Fibroblast of skin of abdomen (primary cell): ENCODE measurements at places on chromosomes 16 and 17.

DNA sequence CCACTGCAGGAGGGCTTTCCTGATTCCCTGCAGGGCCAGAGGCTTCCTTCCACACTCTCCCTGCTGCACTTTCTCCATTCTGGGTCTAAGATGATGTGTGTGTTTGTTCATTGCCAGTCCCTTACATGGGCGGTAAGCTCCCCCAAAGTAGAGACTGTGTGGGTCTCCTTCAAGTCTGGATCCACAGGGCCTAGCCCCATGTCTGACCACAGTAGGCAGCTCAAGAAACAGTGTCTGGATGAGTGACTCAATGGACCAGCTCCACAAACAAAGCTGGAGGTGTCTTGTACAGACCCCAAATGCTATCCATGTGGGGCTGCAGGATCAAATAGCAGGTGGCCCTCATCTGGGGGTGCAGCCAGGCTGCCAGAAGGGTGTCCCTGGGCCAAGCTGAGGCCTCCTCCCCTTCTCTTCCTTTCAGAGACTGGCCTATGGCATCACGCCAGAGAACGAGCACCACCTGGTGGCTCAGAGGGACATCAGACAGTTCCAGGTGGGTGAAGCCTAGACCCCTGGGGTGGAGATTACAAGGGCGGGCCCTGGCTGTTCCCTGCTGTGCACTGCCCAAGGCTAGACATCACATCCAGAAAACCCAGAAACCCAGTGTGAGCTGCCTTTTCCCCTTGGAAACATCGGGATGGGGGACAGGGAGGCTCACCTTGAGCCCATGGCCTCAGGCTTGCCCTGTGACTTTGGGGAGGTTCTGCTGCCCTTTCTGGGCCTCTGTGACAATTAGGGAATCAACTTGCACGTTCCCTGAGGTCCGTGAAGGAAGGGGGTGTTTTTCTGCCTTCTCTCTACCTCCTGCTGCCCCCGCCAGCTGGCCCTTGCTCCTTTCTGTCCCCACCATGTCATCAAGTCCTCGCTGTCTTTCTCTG lies 45.9 kb downstream of the SLC6A2 start:
- peak; percentile 39 for DNase-seq

GRCh38 chr17:49633250-49633649 lies 44.6 kb downstream of the SPOP start:
- no peak for DNase-seq

DNA sequence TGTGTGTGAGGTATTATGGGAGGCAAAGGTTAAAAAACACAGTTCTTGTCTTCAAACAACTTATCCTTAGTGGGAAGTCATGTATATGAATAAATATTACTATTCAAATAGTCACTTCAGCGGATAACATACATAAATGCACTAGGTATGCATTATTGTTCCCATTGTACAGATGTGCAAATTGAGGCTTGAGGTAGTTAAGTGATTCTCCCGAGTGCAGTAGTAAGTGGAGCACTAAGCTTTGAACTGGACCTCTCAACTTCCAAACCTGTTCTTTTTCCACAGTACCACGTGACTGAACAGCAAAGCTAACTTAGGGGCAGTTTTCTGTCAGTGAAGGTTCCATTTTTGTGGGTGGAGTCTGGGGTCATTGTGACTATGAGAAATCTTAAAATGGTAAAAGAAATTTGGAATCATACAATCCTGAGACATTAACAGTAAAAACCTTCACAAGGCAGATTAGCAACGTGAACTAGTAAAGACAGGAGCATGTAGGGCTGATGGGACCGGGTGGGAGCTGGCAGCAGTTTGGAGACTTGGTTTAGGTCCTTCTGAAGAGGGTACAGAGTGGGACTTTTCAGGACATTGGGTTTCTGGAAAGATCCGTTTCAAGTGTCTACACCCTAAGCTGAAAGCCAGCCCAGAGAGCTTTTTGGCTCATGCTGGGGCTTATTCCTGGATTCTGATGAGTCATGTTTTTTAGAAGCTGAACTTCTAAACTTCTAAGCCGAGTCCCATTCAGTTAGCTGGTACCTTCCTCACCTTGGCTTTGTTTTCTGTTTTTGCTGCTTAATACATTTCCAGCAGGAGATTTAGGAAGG lies 204.9 kb downstream of the PRKCA start:
- peak; percentile 73 for DNase-seq

DNA sequence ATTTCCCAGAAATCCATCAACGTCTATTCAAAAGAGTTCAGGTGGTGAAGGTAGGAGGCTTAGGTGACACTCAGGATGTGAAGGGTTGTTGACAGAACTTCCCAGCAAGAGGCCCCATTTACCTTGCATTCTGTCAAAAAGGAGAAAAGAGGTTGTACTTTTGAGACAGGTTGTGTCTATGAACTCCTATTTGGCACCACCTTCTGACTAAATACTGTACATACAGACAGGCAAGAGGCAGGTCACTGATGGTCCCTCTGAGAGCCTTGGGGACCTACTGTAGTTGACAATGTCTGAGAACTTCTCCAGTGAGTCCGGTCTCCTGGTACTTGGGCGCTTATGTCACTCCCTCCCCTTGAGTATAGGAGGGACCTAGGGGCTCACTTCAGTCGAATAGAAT lies 479.3 kb upstream of the ZFHX3 start:
- no peak for DNase-seq

DNA sequence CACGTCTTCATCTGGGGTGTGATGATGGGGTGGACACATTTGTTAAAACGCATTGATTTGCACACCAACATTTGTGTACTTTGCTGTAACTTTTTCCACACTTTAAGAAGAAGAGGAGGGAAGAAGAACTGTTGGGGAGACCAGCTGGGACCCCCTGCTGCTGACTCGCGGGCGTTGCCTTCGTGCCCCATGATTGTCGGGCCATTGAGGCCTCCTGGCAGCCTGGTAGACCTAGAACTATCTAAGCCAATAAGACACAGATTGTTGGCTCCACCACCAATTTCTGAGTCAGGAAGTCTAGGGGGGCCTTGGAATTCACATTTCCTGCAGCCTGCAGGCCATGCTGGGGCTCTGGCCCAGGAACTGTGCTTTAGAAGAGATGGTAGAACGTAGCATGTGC lies 105.5 kb downstream of the TNFRSF13B start:
- DNase-seq: no peak

DNA sequence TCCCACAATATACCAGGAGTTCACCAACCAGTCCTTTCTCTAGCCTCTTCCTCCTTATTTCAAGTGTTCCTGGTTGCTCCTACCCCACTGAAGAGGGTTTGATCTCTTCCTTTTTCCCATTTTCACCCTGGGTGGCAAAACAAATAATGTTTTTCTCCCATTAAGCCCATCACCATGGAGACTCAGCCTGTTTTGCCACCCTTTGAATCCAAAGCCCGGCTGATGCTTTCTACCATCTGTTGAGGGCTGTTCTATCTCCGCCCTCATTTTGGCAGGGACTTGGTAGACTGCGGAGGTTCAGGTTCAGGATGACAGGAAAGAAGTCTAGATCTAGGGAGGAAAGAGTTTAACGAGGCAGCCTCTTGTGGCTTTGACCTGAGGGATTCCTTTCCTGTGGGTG lies 2.6 kb downstream of the DNAH2 start:
- no peak for DNase-seq

GRCh38 chr16:1788708-1789100 lies 4.8 kb downstream of the IGFALS start:
- DNase-seq: no peak

DNA sequence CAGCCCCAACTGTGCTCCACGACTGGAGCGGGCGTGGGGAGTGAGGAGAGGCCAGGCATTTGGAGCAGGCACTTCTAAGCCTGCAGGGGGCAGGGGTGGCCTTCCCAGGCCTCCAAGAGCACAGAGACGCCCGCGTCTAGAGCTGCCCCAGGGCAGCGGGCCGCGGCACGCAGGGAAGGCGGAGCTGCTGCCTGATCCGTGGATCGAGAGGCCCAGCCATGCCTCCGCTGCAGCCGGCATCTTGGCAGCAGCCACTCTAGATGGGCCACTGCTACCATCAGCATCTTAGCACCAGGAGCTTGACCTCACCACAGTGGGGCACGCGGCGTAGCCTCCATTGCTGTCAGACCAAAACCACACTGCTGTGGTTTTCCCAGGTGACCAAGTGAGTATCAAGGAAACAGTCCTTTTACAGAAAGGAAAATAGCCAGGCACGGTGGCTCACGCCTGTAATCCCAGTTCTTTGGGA lies 20.4 kb upstream of the WDR45B start:
- DNase-seq: peak; percentile 57

DNA sequence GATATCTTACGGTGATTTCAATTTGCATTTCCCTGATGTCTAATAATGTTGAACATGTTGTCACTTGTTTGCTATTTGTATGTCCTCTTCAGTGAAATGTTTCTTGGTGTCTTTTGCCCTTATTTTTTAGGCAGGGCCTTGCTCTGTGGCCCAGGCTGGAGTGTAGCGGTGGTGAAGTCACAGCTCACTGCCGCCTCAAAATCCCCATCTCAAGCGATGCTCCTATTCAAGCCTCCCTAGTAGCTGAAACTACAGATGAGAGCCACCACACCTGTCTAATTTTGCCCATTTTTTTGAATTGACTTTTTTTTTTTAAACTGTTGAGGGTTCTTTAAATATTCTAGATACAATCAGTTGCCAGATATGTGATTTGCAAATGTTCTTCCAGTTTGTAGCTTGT lies 8.3 kb downstream of the UBE2G1 start:
- no peak for DNase-seq

DNA sequence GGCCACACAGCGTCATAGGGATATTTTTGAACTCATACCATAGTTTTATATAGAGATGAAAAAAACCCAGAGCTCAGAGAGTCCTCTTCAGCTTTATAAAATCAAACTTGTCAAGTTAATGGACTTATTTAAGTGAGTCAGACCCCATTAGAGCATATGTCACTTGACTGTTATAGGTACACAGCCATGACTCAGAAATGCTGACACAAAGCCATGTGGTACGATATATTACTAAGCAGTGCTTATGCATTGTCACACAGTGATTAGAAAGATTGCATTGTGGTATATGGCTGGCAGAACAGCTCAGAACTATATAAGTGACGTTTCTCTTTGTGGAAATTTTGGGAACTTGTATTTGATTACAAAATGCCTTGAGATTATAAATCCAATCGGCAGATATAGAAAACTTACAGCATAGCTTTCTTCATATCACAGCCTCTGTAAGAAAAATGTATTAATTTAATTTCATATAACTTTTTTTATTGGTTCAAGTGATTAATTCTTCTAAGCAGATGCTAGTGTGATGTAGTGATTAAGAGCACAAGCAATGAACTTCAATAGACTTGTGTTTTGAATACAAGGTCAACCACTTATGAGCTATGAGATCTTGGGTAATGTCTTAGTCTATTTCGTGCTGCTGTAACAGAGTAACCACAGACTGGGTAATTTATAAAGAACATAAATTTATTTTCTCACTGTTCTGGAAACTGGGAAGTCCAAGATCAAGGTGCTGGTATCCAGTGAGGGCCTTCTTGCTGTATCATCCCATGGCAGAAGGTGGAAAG lies 25.8 kb upstream of the GINS3 start:
- peak; percentile 56 for DNase-seq

- no peak for DNase-seq
These were observed 8.9 kb upstream of the NDEL1 start for GRCh38 chr17:8426802-8427201.

DNA sequence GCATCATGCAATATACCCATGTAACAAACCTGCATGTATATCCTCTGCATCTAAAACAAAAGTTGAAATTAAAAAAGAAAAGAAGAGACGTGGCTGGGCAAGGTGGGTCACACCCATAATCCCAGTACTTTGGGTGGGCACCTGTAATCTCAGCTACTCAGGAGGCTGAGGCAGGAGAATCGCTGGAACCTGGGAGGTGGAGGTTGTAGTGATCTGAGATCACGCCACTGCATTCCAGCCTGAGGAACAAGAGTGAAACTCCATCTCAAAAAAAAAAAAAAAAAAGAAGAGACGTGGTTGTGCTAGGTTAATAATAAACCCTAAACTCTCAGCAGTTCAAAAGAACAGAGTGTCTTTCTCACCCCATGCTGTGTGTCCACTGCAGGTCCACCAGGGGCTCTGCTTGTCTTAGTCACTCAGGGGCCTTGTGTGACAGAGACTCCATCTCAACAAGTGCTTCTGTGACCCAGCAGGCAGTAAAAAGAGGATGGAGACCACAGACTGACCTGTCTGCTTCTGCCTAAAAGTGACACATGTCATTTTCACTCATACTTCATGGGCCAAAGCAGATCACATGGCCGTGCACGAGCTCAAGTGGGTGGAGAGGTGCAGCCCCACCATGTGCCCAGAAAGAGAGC lies 22.3 kb upstream of the N4BP1 start:
- DNase-seq: no peak
